ENCODE measurements at places on chromosomes 5 and 9. TPM values are rescaled to one million over a fixed set of nuclear protein-coding genes. Genes with fewer than 3 reads are reported as not detected.
A peak's percentile ranks its signal among the peaks of the same experiment; 100 is the strongest.

DNA sequence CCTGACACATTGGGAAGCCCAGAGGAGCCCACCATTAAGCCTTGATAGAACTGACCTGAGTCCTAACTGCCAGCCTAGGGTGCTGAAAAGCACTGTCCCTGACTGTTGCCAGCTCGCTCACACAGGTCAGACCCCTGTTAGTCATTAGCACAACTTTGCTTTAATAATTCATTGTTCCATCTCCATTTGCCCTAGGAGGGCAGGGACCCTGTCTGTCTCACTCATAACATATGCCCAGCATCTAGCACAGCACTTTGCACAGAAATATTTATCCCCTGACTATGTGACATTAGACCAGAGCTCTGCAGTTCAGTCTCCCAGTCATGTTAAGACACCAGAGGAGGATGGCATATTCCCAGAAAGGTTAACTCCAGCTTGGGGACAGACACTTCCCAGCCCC, 61.8 kb upstream of the STXBP1 start:
- no peak for DNase-seq

DNA sequence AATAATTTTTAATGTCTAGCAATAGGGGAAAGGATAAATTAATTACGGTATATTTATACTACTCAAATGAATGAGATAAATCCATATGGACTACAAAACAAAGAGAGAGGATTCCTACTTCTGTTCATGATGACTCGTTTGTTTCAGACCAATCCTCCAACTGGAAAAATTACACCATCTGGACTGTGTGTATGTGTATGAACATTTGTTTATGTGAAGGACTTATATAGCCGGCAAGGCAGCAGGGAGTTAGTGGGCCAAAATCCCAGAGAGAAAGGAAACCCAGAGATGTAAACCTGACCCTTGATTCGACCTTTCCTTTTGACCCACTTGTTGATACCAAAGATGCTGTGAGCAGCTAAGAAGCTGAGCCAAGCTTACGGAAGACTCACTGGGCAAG, 20.1 kb downstream of the PDE6A start:
- no peak for DNase-seq

DNA sequence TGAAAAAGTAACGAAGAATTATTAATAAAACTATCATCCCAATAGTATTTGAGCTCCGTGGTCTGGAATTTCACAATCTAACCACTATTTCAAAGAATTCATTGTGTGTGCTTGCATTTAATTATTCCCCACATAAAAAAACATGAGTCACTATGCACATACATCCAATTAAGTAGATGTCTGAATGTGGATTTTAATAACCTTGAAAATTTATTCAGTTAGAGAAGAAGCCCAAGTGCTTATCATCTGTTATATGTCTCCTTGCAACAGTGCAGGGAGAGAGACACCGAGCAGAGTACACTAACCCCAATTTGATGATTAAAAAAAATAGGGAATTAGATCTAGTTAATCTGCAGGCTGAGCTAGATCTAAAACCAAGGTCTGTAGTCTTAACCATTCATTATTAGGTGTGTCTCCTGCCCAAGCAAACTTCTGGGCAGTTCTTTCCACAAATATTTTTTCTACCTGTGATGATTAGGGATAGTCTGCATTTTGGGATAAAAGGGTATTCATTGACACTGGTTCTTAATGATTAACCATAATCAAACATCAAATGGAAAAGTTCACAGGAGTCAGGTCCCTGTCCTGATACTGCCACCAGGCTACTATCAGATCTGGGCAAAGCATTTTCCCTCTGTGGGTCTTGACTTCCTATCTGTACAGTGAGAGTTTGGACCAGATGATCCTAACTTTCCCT, 164.2 kb downstream of the GRIA1 start:
- no peak for DNase-seq

- DNase-seq: peak; percentile 14
Measured at GRCh38 chr5:51378448-51379330, 4.6 kb upstream of the ISL1 start.

The CDX1 gene
- not detected for total RNA-seq
